ENCODE measurements at places on chromosomes 4 and X.

GRCh38 chr4:157072002-157072401, 3.9 kb upstream of the GLRB start:
- DNase-seq: no peak

DNA sequence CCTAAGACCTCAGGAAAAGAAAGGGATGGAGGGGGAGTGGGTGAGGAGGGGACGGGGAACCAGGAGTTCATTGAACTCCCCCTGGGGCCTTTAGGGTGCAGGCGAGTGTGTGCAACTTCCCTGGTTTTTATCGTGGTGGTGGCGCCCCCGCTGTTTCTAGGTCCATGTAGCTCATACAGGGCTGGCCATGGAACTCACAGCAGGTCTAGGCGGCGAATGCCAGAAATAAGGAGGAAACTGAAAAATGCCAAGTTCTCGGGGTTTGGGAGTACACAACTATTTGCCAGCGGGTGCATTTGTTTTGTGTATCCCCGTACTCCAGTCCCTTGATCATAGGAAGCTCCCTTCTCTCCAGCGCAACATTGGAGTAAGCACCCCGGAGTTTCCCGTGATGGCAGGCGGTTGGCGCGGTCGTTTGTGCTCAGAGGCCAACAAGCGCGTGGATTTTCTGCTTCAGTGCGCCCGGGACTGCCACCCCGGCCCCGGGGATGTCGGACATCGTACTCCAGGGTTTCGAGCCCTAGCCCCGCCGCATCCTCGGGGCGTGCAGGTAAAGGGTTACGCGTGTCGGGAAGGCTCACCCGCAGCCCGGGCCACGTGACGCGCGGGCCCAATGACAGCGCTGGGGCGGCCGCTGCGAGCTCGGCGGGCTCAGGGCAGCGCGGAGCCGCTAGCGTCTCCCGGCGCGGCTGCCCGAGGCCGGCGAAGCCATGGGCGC, 208.9 kb downstream of the NWD2 start:
- DNase-seq: peak; percentile 60

DNA sequence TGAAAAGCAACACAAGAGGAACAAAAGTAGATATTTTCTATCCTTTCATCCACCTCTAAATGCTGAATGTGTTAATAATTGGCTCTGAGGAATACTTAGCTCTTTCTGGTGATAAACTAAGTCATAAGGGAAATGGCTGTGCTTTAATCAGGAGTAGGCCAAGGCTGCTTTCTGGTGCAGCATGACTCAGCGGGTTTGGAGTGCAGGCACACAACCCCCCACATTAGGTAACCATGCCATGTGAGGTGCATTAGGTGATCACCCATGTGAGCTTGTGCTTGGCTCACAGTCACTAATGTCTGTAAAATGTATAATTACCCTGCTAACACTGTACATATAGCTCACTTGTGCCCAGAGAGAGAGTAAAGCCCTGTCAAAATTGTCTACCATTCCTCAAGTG, 57.2 kb downstream of the USP38 start:
- DNase-seq: no peak

GRCh38 chrX:39308126-39308525, 506.9 kb downstream of the MID1IP1 start:
- DNase-seq: no peak

DNA sequence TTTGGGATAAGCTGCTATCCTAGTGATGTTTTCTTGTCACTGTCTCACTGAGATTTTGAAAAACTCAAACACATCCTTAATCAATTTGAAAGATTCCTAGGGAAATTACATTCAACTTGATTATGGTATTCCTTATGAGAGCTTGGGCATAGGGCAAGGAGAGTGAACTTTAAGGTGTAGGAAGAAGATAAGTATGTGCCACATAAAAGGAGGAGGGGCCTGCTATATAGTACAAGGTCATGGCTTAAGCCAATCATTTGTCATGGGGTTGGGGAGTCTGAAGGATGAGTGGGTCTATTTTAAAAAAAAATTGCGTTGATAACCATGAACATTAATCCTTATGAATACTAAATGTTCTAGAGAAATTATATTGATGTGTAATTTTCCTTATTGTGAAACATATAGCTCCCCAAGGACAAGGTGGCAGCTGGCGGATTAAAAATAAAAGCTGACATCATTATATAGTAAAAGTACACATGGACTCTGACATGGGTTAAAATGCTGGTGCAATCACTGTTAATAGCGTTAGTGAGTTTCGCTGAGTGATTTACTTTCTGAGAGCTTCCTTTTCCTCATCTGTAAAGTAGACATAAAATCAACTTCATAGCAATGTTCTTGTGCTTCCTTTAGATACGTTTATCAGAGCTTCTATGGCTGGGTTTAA, 17.4 kb downstream of the GALNT7 start:
- no peak for DNase-seq

- no peak for DNase-seq
These were observed 890.8 kb downstream of the TRIML1 start for GRCh38 chr4:189029976-189030504.

DNA sequence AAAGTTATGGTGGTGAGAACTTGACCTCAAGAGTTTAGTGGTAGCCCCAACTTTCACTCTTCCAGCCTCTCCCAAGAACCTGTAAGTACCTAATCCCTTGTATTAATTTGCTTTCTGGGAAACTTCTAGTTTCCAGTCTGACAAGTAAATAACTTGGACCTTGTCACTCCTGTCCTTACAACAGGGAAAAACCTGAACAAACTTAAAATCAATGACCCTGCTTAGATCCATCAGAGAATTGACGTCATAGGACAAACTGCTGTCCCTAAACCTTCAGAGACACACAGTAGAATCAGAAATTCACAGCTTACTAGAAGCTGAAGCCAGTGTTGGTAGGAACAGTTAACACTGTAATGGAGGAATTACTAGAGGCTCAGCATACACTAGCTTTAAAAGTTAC, 60.0 kb upstream of the DCLK2 start:
- DNase-seq: no peak

DNA sequence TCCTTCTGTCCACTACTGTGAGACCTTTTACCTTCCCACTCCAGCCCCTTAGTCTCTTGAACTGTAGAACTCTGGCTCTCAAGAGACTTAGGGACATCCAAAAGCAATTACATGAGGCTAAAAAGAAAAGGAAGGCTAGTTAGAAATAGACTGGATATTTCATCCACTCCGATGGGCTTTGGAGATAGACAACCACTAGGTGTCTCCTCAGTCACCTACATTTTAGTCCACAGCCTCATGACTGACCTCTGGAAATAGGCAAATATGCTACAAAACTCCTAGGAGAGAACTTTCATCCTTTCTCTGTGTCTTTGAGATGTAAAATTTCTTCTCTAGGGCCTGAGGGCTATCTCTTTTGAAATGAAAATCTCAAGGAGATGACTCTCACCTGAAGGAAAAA, 45.1 kb upstream of the LAMP2 start:
- no peak for DNase-seq

DNA sequence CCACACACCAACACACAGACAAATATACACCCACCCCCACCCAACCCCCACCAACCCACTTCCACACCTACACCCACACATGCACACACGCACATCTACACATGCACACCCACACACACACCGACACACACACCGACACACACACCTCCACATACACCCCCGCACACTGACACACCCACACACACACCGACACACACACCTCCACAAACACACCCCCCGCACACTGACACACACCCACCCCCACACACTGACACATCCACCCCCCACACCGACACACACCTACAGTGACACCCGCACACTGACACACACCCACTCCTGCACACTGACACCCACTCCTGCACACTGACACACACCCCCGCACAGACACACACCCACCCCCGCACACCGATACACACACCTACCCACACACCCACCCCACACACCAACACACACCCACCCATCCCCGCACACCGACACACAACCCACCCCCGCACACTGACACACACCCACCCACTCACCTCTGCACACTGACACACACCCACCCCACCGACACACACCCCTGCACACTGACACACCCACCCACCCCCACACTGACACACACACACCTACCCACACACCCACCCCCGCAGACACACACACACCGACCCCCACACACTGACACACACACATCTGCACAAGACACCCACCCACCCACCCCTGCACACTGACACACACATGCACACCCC, 31.1 kb downstream of the FGFRL1 start:
- DNase-seq: no peak
